ENCODE measurements at places on chromosomes 4 and X.

GRCh38 chrX:136608295-136608933 is 39.5 kb upstream of the CD40LG start:
- no peak for DNase-seq

DNA sequence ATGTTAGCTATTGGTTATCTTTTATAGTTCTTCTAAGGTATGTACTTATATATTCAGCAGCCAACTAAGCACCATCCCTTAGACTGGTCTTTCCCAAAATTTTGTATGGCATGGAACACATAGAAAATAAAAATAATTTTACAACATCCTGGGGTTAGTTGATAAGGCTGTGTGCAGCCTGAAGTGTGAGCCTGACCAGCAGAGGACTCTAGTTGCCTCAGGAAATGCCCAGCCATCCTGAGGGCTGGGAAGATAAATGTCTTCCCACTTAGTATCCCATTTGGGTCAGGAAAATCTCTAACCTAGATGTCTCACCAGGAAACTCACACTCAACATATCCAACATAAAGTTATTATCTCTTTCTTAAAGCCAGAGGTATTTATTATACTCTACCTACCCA is 251.4 kb upstream of the POF1B start:
- no peak for DNase-seq

DNA sequence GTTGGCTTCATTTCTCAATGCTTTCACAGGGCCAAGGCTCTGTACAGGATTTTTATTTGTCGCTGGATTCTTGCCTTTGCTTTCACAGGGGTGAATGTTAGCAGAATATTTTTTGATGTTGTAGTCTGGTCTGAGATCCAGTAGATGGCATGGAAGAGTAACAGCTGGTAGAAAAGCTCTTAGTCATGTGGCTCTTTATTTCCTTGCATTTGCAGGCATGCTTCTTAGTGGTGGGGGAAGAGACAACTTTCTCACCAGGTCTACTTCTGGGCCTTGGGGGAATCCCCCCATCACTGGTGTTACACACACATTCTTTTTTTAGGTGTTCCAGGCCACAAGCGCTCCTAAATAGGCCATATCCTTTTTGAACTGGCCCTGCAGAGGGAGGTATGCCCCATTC is 58.2 kb upstream of the DKK2 start:
- no peak for DNase-seq

DNA sequence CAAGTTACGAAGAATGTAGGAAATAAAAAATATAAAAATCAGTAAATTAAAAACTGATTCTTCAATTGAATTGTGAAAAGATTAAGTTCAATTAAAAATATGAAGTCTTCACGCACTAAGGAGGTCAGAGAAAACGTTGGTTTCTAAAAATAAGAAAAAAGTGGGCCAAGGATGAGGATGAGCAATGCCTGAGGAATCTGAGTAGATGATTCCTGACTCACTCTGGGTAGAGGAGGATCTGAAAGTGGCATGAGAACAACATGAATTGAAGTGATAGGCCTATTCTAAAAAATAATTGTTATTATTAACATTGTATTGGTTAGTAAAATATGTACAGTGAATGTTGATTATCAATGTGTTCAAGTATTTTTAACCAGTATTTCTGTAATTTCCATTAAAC is 444.2 kb downstream of the GRIA2 start:
- DNase-seq, result no peak

- DNase-seq, result no peak
These were observed 273.3 kb downstream of the DKK2 start for GRCh38 chr4:106762666-106763443.

DNA sequence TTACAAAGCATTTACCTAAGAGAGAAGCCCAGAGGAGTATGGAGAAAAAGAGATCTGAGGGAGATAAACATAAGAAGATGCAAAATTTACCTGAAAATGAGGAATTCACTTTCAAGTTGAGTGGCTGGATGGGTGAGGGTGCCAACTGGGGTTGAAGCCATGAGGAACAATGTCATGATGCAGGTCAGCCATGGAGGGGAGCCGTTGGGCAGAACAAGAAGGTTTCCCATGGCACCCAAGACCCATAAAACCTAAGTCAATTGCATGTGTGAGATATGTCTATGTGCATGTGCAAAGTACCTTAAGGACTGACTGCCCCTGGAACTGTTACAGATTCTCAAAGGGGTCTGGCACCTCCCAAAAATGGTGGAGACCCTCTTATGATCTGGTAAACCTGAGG is 46.6 kb upstream of the PRRG1 start:
- DNase-seq, result no peak

DNA sequence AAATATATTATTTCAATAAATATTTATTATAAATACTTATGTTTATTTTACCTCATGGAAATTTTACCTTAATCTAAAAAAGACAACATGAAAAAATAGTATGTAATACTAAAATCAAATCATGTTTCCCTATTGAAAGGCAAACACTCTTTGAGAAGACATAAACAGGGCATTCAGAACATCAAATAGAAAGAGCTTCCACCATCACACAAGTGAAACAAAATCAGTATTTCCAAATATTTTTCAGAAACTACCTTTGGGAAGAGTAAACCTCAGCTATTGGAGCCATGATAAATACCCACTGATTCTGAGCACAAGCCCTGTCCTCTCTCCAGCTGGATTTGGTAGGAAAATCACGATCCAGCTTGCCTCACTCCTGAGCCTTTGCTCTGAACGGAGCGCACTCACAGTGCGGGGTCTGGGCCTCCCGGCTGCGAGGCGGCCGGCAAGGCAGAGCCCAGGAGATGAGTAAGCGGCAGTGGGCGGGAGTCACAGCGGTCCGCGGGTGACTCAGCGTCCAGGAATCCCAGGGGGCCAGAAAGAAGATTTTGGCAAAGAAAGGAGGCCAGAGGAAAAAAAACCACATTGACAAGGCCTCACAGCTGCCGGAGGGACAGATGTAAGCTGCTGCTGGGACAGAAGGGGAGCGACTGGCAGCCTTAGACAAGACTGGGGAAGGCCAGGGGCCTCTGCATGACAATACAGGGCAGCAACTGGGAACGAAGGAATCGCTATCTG is 14.7 kb upstream of the ANXA5 start:
- DNase-seq, result no peak

GRCh38 chr4:83114576-83114975 is at the start of gene PLAC8:
PLAC8 (minus strand) TSS chr4:83114729; CDS start chr4:83107921, 6,808 bp downstream.
- no peak for DNase-seq

GRCh38 chr4:1802151-1802715 is 9.1 kb downstream of the FGFR3 start:
- DNase-seq, result no peak

DNA sequence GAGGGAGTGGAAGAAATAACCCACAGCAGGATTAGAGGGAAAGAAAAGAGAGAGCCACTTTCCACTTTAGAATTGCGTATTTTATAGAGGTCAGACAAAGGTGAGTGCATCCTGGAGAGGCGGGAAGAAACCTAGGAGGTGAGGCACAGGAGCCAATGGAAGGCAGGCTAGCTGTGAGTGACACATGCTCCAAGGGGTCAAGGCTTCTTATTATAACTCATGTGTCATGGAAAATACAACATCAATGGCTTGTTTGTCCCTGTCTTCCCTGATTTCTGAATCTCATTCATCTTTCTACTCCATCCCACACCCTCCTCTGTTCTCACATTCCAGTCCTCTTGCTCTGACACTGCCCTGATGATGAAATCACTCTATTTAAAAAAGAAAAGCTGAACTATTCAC is 14.4 kb downstream of the ANXA3 start:
- DNase-seq, result no peak

DNA sequence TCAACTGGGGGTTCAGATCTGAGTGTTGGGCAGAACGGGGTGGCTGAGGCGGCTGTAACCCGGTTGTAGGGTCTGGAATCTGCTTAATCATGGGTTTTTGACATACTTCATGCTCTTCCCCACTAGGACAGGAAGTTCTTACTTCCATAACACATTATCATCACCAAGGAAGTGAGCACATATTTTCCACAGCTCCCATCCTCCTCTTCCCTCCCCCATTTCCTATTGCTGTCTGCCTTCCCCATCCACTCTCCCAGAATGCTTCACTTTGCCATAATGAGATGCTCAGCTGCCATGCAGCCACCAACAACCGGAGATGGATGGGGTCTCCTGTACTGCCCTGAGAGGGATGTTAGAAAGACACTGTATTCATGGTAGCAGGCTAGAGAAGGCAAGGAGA is 6.4 kb upstream of the DCUN1D4 start:
- no peak for DNase-seq

Measured in stimulated activated CD4-positive, alpha-beta T cell treated with anti-CD3 and anti-CD28 coated beads, TNF-alpha, amount 100 ng/mL, for 48 hours (primary cell).